Mesenteric fat pad (tissue), 1 donor: ENCODE measurements at places on chromosomes 12 and 14. TPM values are rescaled to one million over a fixed set of nuclear protein-coding genes. Genes with fewer than 3 reads are reported as not detected.

Gene GLIPR1L1
- total RNA-seq: not detected

Gene ACVR1B
- total RNA-seq: 40.9 TPM

Gene MMP14
- total RNA-seq: 273 TPM

Gene PIWIL1
- not detected for total RNA-seq

Gene HOXC12
- total RNA-seq: not detected

Gene SDR9C7
- not detected for total RNA-seq

Gene ARHGEF25
- total RNA-seq: 12.8 TPM

DNA sequence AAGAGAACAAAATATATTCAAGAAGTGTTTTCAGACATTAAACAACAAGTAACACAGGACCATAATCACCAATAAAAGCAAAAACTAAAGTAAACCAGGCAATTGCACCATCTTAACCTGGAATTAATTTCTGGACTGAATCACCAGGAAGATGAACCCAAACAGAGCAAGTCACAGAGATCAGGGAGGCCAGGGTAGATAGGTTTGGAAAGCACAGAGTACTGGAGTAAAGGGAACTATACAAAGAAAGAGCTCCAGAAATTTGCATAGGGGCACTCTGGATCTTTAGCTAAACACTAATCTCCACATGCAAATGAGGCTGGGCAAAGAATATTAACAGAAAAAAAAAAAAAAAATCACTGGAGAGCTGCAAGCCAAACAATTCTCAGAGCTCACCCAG is 84.7 kb downstream of the NUAK1 start:
- DNase-seq: no peak

DNA sequence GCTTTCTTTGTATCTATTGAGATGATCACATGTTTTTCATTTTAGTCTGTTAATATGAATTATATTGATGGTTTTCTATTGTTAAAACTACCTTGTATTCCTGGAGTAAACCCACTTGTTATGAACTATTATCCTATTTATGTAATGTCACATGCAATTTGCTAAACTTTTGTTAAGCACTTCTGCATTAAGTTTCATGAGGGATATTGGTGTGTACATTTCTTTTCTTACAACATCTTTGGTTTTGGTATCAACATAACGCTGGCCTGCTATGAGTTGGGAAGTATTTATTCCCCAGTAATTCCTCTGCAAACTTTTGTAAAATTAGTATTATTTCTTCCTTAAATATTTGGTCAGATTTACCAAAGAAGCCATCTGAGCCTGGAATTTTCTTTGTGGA is 46.5 kb upstream of the AMIGO2 start:
- no peak for DNase-seq

- no peak for DNase-seq
Measured at GRCh38 chr14:56180754-56181542, 62.7 kb downstream of the PELI2 start.

DNA sequence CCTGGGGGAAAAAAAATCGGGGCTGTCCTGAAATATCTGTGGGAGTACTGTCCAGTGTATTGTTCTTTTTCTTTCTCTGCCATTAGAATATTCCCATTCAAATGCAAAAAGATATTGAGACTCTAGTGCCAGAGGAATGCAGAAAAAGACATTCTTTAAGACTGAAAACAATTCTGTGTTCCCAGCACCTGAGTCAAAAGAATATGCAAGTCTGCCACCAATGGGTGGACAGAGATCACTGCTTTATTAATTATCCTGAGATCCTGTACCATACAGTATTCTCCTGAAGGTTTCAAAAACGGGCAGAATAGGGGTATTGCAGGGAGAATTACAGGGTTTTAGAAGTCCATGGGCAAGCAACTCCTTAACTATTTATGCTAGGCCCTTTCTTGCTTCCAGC is 361.8 kb downstream of the C12orf50 start:
- no peak for DNase-seq

GRCh38 chr12:16675438-16675837 is 69.5 kb upstream of the LMO3 start:
- DNase-seq: no peak

GRCh38 chr12:123991372-123991951 is 18.4 kb downstream of the ZNF664 start:
- DNase-seq: no peak

- no peak for DNase-seq
Measured at GRCh38 chr12:85632390-85632789, 203.8 kb downstream of the RASSF9 start.

- no peak for DNase-seq
Measured at GRCh38 chr14:66944872-66945271, 244.4 kb upstream of the GARIN2 start.

DNA sequence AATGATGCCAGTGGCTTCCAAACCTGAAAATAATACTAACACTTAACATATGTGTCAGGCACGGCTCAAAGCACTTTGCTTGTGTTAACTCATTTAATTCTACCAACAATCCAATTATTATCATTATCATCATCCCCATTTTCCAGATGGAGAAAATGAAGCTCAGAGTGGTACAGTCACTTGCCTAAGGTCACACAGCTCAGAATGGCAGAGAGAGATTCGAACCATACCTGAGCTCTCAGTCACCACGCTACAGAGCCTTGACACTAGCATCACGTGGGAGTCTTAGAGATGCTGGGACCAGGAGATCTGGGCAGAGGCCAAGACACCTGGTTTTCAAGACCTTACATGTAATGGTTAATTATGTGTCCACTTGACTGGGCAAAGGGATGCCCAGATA is 34.2 kb downstream of the DHX37 start:
- DNase-seq: no peak

DNA sequence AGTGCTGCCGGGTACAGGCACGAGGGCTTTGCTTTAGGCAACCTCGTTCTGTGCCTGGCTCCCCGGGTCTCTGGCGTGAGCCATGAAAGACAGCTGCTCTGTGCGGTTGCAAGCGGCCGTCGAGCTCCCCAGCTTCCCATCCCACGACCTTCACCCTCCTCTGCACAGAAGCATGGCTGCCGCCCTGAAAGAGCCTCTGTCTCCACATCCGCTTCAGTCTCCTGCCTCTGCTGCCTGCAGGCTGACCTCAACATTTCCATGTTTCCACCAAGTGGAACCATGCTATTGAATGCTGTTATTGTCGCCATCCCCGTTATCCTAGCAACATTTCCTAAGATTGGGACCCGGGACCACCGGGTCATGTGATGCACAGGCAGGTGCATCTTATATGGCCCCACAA is 57.1 kb downstream of the KDM2B start:
- no peak for DNase-seq

DNA sequence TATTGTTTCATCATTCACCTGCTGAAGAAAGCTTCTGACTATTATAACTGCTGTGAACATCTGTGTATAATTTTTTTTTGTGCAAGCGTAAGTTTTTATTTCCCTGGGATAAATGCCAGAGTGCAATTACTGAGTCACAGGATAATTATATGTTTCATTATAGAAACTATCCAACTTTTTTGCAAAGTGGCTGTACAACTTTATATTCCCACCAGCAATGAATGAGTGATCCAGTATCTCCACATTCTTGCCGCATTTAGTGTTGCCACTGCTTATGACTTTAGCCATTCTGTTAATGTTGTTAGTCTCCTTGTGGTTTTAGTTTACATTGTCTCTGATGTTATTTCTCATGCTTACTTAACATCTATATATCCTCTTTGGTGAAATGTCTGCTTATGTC is 88.1 kb upstream of the CCDC175 start:
- DNase-seq: no peak

DNA sequence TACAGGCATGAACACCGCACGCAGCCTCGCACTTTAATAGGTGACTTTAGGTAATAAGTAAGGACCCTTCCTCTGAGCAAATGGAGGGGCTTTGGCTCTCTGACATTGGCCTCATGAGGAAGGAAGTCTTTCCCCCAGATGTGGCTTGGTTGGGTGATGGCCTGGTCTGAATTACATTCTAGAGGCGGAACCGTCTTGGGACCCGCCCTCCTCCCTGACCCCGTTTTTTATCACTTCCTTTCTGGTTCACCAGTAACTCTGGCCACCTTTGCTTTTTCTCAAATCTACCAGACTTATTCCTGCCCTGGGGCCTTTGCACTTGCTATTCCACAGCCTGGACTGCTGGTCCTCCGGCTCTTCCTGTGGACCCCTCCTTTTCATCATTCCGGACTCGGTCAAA is 13.4 kb downstream of the ALDH2 start:
- DNase-seq: no peak

DNA sequence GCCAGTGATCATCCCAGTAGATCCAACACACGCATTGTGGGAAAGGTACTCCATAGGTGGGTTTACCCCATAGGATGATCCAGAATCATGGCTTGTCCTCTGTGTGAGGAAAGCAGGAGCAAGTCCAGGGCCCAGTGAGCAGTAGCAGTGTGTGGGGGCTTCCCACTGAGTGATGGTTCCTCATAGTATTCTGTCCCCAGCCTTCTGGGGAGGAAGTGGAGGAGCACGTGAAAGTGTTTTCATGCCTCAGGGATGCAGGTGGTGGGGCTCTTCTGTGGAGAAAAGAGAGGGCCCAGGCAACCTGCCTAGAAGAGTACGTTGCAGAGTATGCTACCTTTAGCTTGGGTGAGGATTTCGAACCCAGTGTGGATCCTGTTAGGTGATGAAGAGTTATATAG is 56.5 kb downstream of the SUSD6 start:
- no peak for DNase-seq

DNA sequence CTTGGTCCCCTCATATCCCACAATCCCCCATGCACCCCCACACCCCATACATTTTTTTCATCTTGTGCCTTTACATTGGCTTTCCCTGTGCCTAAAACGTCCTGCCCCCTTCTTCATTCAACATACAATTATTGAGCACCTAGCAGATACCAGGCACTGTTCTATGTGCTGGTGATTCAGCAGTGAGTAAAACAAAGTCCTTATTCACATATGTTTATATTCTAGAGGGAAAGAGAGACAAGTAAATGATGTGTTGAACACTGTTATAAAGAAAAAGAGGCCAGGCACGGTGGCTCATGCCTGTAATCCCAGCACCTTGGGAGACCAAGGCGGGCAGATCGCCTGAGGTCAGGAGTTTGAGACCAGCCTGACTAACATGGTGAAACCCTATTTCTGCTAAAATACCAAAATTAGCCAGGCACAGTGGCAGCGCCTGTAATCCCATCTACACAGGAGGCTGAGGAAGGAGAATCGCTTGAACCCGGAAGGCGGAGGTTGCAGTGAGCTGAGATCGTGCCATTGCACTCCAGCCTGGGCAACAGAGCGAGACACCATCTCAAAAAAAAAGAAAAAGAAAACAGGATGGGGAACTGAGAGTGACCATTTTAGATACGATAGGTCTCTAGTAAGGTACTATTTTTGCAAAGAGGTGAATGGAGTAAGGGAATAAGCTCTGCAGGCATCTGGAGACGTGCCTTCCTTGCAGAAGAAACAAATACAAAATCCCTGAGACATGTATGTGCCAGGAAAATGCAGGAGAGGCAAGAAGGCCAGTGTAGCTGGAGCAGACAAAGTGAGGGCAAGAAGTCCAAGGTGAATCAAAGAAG is 12.2 kb downstream of the SLC7A7 start:
- no peak for DNase-seq

DNA sequence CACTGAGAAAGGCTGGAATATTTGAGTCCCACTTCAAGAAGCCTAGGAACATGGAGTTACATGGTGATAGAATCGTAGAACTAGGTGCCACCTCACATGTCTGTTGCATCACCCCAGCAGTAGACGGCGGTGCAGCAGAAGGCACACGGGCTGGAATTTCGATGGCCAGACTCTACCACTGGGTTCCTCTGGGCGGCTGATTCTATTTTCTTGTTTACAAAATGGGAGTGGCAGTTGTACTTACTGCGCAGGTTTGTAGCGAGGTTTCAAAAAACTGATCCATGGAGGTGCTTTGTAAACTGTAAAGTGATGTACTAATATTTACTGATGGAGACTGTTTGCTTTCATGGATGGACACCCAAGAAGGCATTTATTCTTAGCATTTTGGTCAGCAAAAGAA is 45.7 kb downstream of the WDR20 start:
- no peak for DNase-seq

GRCh38 chr12:34298176-34298970 is 276.1 kb downstream of the ALG10 start:
- peak; percentile 81 for DNase-seq

DNA sequence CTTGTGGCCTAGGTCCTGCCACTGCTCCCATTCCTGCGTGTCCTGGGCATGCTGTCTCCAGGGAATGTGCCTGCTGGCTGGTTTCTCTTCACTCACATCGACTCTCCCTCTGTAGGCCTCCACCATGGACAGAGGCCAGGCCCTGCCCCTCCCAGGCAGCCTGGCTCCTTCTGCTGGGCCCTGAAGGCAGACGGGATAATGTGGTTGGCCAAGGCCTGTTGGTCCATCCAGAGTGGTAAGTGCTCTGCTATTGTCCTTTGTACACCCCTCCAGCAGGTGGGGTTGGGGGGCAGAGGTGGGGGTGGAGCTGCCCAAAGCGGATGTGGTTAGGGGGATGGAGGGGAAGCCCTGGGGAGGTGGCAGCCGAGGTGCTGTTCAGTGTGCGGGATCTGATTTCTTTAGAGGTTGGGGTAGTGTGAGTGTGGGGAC is 9.5 kb upstream of the NR4A1 start:
- no peak for DNase-seq

DNA sequence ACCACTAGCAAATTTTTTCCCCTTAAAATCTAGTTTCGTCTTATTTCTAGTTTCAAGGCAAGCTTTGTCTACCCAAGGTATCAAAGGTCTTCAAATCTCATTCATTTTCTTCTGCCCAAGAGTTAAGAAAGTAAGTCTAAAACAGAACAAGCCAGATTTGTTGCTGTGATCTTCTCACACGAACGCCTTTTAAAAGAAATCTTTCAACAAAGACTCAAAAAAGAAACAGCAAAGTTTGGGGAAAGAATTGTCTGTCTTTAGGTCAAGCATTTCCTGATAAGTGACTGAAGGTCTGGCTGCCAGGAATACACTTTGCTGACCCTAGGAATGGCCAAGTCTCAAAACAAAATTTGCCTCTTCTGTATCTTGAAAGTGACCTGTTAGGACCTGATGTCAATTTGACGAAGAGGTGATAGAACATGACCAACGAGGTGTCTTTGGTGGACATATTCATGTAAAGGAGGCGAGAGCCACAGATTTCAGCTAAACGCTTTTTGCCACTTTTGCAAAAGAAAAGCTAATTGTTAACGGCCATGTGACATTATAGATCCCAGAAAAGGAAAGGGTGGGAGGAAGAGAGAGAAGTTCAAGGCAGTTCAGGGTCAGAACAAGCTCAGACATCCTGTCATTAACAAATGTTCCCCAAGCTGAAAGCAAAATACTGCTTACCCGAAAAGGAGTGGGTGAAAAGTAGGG is 1.7 kb downstream of the CDK17 start:
- DNase-seq: no peak

- no peak for DNase-seq
Measured at GRCh38 chr12:44654646-44655639, 221.2 kb downstream of the NELL2 start.

DNA sequence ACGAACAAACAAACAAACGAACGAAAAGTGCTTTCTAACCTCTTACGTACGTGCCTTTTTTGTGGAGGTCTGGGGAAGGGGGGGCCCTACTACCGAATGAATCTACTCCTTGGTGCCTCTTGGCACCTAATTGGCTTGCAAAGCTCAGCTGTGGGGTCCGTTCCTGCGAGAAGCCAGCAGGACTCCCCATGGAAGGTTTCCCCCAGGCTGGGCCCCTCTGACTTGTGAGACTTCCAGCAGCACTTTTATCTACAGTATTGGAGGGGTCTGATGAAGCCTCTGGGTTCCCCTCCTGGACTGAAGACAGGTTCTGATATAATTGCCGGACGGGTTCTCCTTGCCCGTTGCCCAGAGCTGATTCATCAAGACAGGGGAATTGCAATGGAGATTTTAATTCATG is 1.2 kb upstream of the TMEM106C start:
- DNase-seq: no peak

GRCh38 chr12:42143452-42144157 is 1.1 kb downstream of the GXYLT1 start:
- DNase-seq: no peak
